ENCODE measurements at places on chromosomes 16 and 17.

DNA sequence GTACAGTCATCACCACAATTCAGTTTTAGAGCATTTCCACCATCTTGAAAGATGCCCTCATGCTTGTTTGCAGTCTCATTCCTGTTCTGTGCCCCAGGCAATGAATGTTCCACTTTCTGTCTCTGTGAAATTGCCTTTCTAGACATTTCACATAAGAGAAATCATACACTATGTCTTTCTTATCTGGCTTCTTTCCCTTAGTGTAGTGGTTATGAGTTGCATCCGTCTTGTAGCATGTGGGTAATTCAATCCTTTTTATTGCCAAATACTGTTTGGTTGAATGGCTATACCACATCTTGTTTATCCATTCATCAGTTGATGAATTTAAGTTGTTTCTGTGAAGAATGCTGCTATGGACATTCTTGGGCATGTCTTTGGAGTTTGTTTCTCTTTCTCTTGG lies 132.5 kb upstream of the PLCG2 start:
- H3K27me3 ChIP-seq, result no peaks in the 10 kb centered on the region
- no peaks in the 10 kb centered on the region for H3K36me3 ChIP-seq
- no peak overlapping the region for H3K4me3 ChIP-seq
- no peak overlapping the region for H3K27ac ChIP-seq
- DNase-seq, result no peak
- peaks cover 8% of the 10 kb centered on the region for H3K4me1 ChIP-seq

DNA sequence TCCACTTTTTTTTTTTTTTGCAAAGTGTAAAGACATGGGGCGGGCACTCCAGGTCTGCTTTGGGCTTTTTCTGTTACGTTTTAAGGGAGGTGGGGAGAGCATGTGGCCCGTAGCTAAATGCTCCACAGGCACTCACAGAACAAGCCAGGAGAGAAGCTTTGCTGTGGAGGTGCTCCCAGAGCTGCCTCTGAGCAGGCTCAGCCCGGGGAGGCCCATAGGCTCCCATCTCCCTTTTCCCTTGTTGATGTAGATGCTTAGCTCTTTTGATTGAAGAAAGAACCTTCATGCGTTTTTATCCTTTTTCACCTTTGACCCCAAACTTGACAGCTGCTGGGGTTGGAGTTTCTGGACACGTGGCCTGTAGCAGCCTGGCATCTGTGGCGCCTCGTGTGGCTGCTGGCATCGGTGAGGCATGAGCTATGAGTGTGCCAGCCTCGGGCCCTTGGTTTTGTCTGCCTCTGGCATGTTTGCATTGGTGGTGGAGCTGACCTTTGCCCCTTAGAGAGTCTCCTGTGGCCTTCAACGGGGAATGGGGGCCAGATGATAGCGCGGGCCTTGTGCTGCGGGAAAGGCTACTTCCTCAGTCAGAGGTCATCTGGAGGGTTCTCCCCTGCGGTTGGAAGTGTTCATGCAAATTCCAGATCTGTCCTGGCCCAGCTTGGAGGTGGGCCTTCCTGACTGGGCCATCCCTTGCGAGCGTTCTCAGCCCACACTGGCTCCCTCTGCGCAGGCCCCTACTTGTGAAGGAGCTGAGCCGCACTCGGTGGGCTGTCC lies 20.0 kb upstream of the IL17C start:
- no peak for DNase-seq
- no peak overlapping the region for H3K4me3 ChIP-seq
- no peaks in the 10 kb centered on the region for H3K27me3 ChIP-seq

- peaks cover 5% of the 10 kb centered on the region for H3K4me1 ChIP-seq
- H3K27ac ChIP-seq, result no peak overlapping the region
- no peaks in the 10 kb centered on the region for H3K27me3 ChIP-seq
- DNase-seq, result no peak
- peak overlapping the region; percentile 44 for H3K4me3 ChIP-seq
These were observed 621 bp downstream of the SDR42E1 start for GRCh38 chr16:82010649-82011048.

GRCh38 chr17:46888727-46889126 lies 34.2 kb upstream of the GOSR2 start:
- H3K27me3 ChIP-seq, result no peaks in the 10 kb centered on the region
- no peak overlapping the region for H3K4me3 ChIP-seq
- H3K27ac ChIP-seq, result no peak overlapping the region
- no peaks in the 10 kb centered on the region for H3K36me3 ChIP-seq

DNA sequence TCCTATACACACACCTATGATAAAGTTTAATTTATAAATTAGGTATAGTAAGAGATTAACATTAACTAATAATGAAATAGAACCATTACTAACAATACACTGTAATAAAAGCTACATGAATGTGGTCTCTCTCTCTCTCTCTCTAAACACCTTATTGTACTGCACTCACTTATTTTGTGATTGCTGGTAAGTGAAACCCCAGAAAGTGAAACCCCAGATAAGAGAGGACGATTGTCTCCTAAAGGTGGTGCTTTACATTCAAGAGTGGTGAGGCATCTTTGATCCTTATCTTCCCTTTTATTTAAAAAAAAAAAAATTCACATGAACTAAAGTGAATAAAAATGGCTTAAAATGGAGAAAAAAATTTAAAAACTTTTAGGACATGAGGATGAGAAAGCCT lies 80.1 kb upstream of the TRAP1 start:
- DNase-seq, result no peak
- H3K4me3 ChIP-seq, result no peak overlapping the region
- H3K4me1 ChIP-seq, result peaks cover 12% of the 10 kb centered on the region
- H3K27ac ChIP-seq, result no peak overlapping the region
- peaks cover 6% of the 10 kb centered on the region for H3K36me3 ChIP-seq

DNA sequence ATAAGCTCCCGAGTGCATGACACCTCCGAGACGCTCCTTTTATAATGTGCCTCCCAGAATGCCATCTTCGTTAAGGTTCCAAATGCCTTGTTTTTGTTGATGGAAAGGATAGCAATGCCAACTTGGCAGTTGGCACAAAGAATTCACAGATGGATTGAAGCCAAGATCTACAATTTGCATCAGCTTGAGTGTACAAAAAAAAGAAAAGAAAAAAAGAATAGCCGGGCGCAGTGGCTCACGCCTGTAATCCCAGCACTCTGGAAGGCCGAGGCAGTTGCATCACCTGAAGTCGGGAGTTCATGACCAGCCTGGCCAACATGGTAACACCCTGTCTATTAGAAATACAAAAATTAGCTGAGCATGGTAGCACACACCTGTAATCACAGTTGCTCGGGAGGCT lies 7.6 kb downstream of the TBC1D16 start:
- no peak overlapping the region for H3K4me3 ChIP-seq
- H3K4me1 ChIP-seq, result peaks cover 73% of the 10 kb centered on the region
- DNase-seq, result no peak
- H3K27ac ChIP-seq, result peak overlapping the region; percentile 86
- no peaks in the 10 kb centered on the region for H3K27me3 ChIP-seq

DNA sequence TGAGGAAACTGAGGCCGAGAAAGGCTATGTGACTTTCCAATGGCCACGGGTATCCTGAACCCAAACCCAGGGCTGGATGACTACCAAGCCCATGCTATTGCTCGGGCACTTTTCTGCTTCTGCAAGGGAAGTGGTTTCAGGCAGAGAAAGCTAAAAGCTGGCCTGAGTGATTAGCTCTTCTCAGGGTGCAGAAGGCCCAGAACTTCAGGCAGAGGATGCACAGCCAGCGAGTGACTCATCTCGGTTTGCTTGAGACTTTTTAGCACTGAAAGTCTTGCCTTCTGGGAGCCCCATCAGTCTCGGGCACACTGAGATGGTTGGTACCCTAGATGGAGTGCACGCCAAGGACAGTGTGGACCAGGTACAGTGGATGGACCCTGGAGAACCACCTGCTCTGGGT lies 129.5 kb upstream of the SDK2 start:
- peaks cover 8% of the 10 kb centered on the region for H3K4me1 ChIP-seq
- H3K27me3 ChIP-seq, result no peaks in the 10 kb centered on the region
- H3K4me3 ChIP-seq, result no peak overlapping the region
- H3K36me3 ChIP-seq, result no peaks in the 10 kb centered on the region
- no peak overlapping the region for H3K27ac ChIP-seq
- no peak for DNase-seq

All from liver (tissue), 10 donors.